ENCODE measurements at places on chromosomes 1 and 21.

DNA sequence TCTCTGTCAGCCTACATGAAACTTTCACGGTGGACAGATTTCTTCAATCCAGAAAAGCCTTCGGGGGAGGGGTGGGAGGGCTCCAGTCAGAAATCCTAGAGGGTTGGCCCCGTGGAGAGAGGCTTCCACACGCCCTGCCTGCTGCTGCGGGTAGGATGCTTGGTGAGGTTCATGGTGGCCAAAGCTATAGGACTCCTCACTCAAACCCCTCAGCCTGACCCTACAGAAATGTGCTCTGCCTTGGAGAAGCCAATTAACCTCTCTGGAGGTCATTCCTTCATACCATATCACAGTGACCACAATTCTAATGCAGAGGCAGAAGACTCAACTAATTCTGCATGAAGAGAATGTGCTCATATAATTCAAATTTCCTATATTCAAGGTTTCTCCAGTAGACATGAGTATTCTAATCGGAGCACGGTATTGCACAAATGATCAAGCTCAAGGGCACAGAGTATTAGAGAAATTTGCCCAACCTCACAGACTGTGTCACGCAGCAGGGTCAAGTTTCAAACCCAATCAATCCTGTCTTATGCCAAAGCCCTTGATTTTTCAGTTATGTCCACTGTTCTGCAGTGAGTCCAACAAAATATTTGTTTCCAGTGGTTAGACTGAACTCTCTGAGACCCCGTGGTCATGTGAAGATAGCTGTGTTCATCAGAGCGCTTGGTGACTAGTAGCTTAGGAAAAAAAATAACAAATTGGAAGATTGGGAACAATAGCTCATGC lies 104.8 kb downstream of the TOMM20 start:
- no peak for DNase-seq

DNA sequence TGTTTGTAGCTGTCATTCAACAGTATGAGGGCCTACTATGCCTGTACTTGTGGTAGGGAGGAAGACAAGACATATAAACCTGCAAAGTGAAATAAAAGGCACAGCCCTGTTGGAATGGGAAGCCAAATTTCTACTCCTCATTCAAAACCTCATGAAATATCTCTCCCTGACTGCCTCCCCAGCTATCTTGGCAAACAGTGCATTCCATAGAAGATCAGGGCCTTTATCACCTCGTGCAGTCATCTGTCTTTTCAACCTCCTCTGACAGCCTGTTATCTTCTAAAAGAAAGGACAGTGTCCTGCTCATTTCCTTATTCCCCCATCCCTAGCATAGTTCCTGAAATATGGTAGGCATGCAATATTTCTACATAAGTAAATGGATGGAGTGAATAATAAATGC lies 71.0 kb downstream of the SH3GLB1 start:
- DNase-seq = no peak

- DNase-seq = no peak
Observed at GRCh38 chr21:42564561-42564971, 50.9 kb downstream of the SLC37A1 start.

DNA sequence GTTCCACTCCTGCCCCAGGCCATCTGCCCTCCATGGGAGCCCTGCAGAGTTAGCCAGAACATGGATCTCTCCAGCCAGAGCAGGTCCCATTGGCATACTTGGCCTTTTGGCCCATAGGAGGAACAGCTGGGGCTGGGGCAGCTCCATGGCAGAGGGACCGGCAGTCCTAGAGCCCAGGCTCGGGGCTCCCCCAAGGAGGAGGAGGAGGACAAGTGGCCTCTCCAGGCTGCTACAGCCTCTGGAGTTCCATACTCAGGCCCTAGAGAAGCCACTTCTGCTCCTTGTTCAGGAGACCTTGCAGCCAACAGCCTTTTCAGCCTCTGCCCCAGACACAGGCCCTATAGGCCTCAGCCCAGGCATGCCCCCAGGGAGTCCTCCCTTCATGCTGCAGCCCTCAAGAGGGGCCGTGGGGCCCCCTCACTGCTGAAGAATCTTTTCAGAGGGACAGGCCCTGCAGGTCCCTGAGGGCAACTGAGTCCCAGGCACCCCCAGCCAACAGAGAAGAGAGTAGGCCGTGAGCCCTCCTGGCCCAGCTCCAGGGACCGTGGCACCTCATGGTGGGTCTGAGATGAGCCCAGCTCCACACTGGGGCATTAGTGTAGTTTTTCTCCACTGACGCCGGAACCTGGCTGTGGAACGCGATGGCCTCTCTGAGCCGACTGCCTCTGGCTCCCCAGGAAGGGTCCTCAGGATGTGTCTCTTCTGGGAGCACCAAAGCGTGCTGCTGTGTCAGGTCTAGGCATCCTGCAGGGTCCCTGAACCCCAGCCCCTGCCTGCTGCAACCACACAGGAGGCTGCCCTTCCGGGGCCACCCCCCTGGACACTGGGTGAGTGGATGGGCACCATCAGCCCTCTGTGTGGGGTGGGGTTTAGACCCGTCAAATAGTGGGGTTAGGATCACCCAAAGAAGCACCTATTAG lies 297.6 kb upstream of the VAMP3 start:
- no peak for DNase-seq

- no peak for DNase-seq
Observed at GRCh38 chr1:235434001-235434400, 66.8 kb downstream of the TBCE start.

DNA sequence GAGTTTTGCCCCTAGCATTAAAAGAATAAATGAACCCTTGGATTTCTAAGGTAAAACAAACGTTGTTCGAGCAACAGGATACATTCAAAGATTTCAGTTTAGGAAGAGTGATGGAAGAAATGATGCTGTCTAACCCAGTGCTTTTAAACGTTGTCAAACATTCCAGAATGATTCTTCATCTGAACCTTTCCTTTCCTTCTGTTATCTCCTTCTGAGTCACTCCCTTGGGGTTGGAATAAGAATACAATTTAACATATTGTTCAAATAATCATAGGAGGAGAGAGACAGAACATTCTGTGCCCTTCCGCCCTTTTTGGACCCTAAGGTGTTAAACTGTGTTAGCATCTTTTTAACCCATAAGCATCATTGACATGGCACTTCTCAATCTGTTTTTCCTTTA lies 61.1 kb upstream of the RCOR3 start:
- peak; percentile 12 for DNase-seq

DNA sequence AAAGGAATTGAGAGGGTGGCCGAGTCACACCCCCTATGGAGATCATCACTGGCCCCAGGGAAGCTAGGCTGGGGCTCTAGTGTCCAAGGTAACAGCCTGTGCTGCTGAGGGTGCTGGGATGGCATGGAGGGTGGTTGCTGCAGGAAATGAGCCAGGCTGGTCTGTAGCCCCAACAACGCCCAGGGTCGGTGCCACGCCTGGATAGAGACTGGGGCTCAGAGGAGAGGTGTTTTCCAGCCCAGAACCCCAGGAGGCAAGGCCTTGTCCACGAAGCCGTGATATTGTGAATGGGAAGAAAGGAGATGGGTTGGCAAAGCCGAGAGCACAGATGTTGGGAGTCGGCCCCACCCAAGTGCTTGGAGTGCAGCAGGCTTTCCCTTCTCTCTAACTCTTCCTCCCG lies 68.9 kb upstream of the ACTRT2 start:
- no peak for DNase-seq

DNA sequence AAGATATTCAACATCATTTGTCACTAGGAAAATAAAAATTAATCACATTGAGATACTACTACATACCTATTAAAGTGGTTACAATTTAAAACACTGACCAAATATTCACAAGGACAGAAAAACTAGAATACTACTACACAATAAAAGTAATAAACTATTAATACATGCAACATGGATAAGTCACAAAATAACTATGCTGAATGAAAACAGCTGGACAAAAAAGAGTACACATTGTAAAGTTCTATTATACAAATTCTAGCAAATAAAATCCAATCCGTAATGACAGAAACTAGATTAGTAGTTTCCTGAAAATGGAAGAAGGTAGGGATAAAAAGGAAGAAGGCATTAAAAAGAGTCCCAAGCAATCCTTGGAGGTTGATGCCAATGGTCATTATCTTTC lies 348.7 kb upstream of the PTBP2 start:
- DNase-seq = no peak

DNA sequence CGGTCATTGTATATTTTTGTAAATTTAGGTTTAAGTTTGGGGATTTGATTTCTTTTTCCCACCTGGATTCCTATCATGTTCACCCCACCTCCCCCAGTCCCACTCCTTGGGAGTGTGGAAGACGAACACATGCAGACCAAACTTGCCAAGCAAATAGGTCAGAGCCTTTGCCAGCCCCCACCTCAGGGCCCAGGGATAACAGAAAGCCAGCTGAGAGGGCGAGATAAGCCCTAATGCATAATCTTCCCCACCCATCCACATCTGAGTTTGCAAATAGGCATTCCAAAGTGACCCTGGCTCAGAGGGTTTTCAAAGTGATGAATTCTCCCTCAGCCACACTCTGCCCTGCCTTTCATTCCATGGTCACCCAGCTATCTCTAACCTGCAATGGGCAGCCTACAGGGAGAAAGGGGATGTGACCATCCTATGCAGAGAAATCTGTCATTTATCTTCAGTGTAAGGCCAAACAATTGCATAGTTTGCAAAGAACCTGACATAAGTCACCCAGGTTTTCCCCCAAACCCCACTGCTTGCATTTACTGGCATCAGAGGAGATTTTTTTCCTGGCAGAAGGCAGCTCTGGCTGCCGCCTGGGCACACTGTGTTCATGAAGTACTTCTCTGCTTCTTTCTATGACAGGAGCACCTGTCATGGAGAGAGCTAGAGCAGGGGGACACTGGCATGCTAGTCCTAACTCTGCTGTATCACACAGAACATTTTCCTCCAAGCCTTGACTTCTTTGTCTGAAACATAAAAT lies 69.0 kb upstream of the NFIA start:
- DNase-seq = no peak

DNA sequence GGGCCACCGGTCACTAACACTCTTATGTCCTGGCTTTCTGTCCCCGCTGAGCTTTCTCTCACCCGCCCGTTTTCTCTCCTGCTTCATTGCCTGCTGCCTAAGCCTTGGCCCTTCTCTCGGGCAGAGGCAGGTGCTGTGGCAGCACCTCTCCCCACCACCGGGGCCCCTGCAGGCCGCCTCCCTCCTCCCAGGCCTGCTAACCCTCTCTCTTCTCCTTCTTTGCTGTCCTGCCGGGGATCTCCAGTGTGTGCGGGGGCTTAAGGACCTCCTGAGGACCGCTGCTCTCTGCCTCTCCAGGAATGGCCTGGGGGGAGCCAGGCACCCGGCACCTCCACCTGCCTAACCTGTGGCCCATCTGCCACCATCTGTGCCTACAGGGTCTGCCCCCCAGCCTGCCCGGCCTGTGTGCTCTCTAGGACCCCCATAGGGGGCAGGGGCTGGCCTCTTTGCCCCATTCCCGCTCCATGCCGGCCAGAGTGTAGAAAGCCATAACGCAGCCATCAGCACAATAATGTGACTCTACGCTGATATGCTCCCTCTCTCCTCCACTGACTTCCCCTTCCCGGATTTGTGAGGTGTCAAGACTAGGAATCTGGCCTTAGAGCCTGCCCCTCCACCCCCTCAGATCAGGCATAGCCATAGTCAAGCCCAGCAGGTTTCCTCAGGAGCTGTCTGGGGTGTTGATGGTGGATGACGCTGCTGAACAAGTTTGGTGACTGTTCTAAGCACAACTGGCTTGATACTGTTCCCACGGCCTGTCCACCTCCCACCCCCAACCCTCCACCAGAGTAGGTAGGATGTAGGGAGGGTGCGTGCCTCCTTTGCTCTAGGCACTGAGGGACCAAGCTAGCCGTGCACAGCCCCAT lies 6.1 kb upstream of the SFN start:
- DNase-seq = no peak

DNA sequence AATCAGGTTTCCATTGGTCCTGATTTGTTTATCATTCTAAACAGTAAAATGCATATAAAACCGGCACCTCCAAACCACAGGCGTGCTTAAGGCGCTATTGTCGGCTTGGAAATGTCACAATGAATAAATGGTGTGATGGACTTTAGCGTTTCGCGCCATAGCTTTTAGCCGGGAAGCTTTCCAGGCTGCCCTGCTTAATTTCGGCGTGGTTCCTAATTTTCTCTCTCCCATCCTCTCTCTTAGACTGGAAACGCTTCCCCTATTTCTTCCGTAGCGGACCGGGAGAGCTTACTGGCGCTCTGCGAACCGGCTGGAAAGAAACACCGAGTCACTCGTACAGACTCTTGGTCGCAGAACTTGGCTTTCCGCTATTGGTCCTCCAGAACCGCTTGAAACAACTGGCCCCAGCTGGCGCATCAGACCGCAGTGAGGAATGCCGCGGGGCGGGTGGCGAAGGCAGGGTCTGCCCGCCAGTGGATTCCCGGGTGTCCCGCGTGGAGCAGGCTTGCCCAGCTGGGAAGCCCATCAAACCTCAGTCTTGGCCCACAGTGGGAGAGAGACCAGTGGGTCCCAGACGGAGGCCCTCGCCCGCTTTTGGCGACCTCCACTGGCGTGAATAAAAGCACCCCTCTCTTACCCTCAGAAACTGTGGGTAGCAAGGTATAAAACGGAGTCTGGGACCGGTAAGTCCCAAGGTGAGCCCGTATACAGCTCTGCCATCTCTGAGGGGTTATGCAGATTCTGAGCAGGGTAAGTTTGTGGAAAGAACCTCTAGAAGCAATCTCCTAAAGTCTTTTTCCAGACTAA lies 4.0 kb upstream of the LHX8 start:
- no peak for DNase-seq

GRCh38 chr1:244802556-244803239 lies 32.8 kb upstream of the COX20 start:
- DNase-seq = no peak

GRCh38 chr1:82001345-82001744 lies 200.6 kb downstream of the ADGRL2 start:
- no peak for DNase-seq

Measured in HTR-8/SVneo (cell line).